Stimulated activated CD8-positive, alpha-beta memory T cell treated with anti-CD3 and anti-CD28 coated beads, Interleukin-15, amount 100 ng/mL, for 1 hour (primary cell): ENCODE measurements at places on chromosomes 1 and 21.

GRCh38 chr1:33426916-33427315 lies 4.0 kb downstream of the PHC2 start:
- no peak for DNase-seq

DNA sequence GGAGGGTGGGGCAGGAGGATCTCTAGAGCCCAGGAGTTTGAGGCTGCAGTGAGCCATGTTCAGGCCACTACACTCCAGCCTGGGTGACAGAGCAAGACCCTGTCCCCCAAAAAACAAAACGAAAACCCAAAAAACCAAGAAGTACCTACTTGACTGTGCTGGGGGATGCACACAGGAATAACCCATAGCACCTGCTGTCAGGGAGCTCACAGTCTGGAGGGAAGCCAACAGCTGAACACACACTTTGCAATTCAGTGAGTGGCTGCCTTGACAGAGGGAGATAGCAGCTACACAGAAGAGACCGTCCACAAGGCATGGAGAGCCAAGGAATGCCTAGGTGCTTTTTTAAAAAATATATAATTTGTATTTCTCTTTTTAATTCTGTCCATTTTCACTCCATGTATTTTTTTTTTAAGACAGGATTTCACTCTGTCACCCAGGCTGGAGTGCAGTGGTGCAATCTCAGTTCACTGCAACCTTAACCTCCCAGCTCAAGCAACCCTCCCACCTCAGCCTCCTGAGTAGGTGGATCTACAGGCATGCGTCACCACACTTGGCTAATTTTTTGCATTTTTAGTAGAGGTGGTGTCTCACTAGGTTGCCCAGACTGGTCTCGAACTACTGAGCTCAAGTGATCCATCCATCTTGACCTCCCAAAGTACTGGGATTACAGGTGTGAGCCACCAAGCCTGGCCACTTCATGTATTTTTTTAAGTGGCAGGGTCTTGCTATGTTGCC lies 68.7 kb downstream of the NID1 start:
- DNase-seq: no peak

GRCh38 chr1:56249234-56249633 lies 330.1 kb downstream of the PLPP3 start:
- no peak for DNase-seq

DNA sequence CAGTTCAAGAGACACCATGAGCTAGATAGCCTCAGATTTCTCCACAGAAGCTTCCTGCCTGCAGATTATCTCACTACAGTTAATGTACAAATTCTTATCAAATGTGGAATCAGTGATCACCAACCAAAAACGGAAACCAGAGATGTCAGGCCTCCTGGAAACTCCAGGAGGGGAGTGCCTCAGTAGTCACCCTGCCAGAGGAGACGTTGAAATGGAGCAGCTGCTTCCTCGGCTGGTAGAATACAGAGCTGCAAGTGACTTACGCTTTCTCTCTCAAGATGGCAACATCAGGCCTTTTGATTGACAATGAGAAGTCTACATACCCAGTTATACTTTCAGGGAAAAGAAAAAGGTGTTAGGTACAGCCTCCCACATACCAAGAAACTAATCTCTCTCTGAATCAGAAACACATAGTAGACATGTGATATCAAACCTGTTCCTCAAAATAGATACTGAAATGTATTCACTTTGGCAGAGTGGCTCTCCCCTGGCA lies 52.2 kb downstream of the ACP6 start:
- no peak for DNase-seq

- peak; percentile 72 for DNase-seq
Observed at GRCh38 chr1:6246497-6247467, 2.8 kb downstream of the HES3 start.

GRCh38 chr1:214899908-214900460 lies 182.6 kb upstream of the KCNK2 start:
- no peak for DNase-seq

DNA sequence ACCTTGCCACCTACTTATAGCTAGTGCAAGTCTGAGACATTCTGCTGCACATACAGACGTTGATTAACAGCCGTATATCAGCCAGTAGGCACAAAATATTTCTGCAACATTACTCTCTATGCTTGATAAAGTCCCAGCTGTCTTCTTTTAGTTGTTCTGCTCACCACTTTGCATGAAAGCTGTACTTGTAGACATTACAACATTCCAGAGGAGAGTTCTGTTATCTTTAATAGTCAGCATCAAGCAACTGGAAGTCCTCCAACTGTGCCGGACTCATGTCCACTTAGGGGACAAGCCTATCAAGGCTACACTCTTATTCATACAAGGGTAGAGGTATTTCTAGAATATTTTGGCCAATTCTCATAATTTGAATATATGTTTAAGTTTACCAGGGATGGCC lies 50.0 kb downstream of the CACHD1 start:
- no peak for DNase-seq

GRCh38 chr1:6917067-6917466 lies 131.8 kb downstream of the CAMTA1 start:
- DNase-seq: no peak

DNA sequence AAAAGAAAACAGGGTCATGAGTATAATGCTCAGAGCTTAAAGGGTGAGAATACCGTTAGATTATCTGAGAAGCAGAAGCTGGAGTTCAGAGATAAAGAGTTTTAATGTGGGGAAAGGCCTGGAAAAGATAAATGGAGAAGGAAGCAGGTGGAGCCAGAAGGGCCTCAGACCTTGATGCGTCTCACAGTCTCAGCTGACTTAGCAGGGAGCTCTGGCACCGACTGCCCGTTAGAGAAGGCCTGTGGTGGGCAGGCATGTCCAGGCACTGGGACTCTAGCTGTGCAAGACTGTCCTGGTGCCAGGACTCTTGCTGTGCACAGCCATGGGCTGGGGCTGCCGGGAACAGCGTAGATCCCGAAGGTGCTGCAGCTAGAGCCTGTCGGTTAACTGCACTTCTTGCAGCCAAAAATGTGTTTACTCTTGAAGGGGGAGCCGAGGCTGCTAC lies 3.8 kb upstream of the SLAMF9 start:
- no peak for DNase-seq

DNA sequence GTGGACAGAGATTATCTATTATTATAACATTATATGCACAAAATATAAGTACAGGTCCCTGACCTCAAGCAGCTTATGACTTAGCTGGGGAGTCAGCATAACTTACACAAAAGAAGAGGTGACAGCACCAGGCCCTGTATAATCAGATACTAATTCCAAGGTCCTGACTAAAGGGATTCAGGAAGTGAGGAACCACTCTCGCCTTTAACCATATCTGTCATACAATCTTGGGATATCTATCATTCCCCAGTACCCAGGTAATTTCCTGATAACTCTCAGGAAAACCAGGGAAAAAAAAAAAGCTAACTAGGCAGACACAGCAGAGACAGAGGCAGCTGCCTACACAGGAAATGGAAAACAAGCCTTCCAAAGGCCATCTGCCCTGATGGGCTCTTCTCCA lies 78.5 kb upstream of the CAMK1G start:
- DNase-seq: no peak

DNA sequence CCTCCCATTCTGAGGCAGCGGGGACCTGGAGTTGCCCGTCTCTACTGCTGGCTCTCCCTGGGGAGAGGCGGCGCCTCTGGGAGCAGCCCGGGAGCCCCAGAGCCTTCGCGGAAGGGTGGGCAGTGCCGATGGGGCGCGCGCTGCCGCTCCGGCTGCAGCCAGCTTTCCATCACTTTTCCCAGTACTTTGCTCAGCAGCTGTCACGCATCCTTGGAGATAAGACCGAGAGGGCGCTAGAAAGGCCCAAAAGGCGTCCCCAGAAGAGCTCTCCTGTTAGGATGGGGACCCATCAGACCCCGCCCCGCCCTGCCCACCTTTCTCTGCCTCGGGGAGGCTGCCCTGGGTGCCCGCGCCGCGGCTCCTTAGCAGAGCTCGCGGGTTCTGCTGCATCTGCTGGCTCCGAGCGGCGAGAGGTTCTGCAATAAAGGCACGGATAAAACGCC lies 534 bp downstream of the KCNH1 start:
- no peak for DNase-seq

- DNase-seq: no peak
Observed at GRCh38 chr1:217393896-217394295, 237.0 kb downstream of the GPATCH2 start.

GRCh38 chr1:176934370-176934769 lies 230.1 kb downstream of the ASTN1 start:
- DNase-seq: no peak

- no peak for DNase-seq
Observed at GRCh38 chr1:202571719-202572339, 138.4 kb downstream of the SYT2 start.

- DNase-seq: no peak
Observed at GRCh38 chr1:175174309-175175102, 18.1 kb downstream of the KIAA0040 start.

DNA sequence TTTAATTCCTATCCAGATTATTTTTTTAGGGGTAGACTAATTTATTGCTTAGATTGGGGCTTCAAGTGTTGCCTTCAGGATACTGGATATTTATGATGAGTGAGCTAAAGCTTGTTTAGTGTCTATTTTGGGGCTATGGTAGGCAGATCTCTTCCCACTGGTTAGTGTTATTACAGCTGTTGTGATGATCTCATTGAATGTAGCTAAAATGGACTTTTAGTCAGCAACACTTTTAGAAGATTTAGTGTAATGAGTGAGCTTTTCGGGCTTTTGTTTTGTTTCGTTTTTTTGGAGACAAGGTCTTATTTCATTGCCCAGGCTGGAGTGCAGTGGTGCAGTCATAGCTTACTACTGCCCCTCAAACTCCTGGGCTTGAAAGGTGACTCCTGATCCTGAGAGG lies 14.2 kb downstream of the THRAP3 start:
- DNase-seq: no peak

- no peak for DNase-seq
Observed at GRCh38 chr1:41734201-41734970, 184.3 kb downstream of the HIVEP3 start.

DNA sequence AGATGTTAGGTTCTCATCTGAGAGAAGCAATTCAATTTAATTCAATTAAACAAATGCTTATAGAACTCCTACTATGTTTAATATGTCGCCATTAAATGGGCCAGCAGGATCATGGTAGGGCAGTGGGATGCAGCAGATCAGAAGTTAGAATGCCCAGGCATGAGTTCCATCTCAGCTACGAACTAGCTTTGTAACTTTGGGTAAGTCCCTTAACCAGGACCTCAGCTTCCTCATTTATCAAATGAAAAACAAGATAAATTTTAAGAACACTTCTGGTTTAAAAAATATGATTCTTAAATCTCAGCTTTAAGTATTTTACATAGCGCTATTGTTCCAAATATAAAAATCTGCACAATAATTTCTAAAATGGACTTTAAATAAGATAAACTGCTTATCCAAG lies 67.5 kb upstream of the GFI1 start:
- no peak for DNase-seq

GRCh38 chr1:23169727-23170335 lies 1.2 kb upstream of the LUZP1 start:
- DNase-seq: no peak

GRCh38 chr1:220708936-220709801 lies 19.0 kb downstream of the C1orf115 start:
- no peak for DNase-seq

DNA sequence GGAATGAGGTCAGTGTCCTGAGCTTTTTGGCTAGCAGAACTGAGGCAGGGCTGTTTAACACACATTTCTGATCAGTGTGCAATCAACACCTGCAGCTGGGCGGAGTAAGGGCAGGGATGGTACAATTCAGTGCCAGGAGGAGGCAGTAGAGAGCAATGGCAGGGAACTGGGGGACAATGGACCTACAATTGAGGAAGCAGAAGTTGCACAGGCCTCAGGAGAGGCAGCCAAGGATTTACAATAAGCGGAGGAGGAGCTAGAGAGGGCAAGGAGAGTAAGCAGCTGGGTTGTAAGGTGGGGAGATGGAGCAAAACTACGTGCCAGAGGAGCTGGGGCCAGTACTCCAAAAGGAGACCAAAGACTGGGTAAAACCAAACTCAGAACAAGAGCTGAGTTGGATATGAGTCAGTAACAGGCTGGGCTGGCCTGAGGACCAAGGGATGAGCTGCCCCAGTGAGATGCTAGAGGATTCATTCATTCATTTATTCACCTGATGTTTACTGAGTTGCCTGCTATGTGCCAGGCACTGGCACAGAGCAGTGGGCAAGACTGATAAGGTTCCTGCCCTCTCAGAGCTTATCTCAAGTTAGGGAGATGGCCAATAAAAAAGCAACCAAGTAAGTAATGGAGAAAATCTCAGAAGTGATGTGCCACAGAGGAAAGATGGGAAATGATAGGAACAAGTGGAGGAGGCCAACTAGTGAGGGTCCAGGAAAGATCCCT lies 10.4 kb upstream of the GALE start:
- DNase-seq: no peak

GRCh38 chr1:209756615-209757445 lies 977 bp downstream of the TRAF3IP3 start:
- no peak for DNase-seq

DNA sequence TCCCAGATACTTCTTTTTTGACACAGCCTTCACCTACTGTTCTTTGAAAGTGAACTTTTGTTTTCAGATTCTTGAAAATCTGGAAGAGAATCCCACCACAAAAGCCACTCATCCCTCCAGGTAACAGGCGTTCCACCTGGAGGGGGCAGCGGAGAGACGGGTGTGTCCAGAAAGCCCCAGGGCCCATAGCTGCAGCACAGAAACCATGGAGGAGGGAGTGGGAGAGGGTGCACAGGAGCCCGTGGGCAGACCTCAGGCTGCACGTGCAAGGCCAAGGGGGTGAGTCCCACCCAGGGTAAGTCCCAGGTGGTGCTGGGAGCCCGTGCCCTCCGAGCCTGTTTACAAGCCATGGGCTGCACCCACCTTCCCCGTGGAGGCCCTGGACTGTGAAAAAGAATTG lies 86.5 kb downstream of the PSMG1 start:
- no peak for DNase-seq

GRCh38 chr1:6419804-6420453 lies at the start of gene HES2:
HES2 (minus strand) TSS chr1:6419919; CDS start chr1:6419820, 99 bp downstream.
- DNase-seq: no peak

DNA sequence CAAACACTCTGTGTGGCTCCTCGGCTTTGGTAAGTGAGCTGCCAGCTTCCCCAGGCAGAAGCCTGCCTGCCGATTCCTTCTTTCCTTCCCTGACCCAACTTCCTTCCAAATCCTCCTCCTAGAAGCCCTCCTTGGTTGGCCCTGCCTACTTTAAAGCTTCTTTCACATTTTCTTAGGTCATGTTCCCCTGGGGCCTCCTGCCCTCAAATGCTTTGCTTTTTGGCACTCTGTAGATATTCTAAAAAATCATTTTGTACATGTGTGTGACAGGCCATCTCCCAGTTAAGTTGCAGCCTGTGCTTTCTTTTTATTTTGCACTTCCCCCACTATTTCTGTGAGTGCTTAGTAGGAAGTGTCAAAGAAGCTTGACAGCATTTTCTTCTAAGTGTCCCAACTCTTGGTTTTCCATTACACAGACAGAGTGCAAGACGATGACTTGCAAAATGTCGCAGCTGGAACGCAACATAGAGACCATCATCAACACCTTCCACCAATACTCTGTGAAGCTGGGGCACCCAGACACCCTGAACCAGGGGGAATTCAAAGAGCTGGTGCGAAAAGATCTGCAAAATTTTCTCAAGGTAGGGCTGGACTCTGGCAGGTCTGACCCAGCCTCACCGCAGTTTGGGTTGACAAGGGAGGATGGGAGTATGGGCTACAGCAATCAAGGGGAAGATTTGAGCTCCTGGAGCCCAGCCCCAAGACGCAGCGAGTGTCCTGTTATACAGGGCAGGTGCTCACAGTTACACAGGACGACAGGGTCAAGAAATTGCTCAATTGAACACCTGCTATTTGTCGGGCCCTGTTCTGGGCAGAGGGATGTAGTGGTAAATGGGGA lies at the start of gene S100A9:
Gene S100A9, plus strand, starts transcription at position 2 of the 838 bp plus-strand sequence. Its CDS starts 430 bp downstream, at position 432.
- DNase-seq: no peak
